ENCODE measurements at places on chromosomes 2 and 18.
A peak's percentile ranks its signal among the peaks of the same experiment; 100 is the strongest.

DNA sequence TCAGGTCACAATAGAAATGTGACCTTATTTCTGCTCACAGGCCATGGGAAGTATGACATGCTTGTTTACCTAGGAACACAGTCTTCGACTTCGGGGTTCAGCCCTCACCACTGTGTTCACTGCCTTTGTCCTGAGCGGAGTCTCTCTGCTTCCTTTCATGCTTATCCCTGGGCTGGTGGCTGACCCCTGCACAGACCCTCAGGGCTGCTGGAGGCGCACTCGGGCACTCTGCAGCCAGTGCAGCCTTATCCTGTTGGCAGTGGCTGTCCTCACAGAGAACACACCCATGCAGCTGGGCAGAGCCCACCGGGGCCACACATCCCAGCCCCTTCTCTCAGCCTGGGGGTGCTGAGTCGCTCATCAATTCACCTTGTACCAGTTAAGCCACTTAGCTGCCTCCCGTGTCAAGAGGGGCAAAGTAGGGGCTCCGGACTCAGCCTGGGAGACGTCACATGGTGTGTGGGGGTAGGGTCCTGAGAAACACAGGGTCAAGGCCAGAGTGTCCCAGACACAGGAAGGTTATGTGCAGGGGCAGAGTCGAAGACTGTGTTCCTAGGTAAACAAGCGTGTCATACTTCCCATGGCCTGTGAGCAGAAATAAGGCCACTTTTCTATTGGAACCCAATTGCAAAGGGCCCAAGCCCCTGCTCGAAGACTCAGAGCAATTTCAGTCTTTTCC, 107.5 kb downstream of the FAM210A start:
- no peak for DNase-seq

DNA sequence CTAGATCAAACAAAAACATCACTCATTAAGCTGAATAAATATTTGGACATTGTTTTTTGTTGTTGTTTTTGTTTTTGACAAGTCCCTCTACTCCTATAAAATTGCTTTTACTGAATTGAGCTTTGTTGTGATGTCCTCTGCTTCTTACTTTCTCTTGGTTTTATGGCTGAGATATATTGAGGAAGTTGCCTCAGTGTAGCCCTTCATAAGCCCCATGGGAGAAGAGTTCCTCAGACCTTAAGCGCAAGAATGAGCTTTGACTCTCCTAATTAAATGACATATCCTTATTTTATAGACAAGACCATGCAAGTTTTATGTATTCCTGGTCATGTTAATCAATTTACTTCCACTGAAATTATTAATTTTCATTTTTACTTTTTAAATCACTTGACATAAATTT, 54.9 kb downstream of the CERKL start:
- no peak for DNase-seq

DNA sequence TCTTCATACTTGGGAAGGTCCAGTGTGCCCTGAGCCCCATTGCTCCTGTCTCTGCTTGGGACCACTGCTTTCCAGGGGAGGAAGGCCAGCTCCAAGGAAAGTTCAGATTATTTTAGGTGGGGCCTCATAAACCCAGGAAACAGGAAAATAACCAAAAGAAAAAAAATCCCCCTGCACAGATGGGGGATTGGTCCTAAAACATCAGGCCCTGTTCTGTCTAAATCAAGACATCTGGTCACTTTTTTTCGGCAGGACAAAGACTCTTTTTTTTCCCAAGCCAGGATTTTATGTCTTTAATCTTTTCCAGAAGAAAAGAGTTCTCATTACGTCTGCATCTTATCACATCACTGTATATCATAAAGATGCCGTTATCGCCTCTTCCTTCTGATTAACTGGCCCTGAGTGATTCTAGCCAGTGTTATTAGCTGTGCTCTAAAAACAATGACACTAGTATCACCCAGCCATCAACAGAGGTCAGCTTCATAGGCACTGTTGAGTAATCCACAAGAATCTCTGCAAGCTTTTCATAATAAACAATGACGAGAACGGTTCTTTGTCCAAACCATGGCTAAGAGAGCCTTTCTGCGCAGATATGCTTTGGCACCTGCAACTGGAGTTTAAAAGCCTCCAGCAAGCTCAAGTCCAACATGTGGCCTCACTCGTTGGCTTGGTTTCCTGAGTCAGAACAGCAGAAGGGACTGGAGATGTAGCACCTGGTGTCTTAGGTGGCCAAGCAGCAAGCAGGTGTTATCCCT, 138.2 kb downstream of the VAPA start:
- DNase-seq, result no peak

- no peak for DNase-seq
Observed at GRCh38 chr18:12842459-12843380, 41.3 kb downstream of the PTPN2 start.

DNA sequence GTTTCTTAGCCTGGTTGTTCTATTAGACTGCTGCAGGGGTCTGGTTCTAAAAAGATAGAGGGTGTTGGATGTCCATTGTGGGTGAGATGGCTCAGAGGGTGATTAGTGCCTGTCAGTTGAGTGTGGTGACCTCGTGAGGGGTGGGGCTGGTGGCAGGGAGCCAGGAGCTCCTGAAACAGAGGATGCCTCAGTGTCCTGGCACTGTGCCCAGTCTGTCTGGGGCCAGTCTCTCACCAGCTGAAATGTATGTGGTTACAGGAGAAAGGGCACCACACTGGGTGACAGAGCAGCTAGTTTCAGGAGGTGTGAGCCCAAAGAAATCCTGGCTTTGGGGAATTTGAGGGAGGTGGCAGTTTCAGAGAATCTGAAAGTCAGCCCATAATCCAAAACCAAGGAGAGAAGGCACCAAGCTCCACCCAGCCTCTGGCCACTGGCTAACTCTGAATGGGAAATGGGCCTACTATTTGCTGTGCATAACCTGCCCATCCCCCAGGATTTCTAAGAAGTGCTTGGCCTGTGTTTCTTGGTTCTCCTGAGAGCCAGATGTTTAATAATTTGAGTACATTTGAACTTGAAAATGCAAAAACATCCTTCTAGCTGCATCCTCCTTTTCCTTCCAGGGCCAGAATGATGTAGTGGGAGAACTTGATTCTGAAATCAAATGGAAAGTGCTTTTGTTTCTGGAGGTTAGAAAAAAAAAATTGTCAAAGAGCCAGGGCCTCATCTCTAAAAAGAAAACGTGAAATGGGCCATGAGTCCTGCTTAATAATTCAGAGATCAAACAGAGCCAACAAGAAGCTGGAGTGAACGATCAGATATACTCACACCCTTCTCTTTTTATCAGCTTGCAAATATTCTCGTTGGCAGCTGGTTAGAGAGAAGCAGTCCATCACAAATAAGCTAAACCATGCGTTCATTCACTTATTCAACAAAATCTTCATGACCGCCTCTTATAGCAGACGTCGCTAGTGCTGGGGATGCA, 92.3 kb downstream of the B3GNT2 start:
- peak; percentile 37 for DNase-seq

- DNase-seq, result no peak
Observed at GRCh38 chr2:174004905-174005605, 39.9 kb upstream of the SP3 start.

GRCh38 chr2:133635131-133635530, 66.9 kb upstream of the NCKAP5 start:
- no peak for DNase-seq

DNA sequence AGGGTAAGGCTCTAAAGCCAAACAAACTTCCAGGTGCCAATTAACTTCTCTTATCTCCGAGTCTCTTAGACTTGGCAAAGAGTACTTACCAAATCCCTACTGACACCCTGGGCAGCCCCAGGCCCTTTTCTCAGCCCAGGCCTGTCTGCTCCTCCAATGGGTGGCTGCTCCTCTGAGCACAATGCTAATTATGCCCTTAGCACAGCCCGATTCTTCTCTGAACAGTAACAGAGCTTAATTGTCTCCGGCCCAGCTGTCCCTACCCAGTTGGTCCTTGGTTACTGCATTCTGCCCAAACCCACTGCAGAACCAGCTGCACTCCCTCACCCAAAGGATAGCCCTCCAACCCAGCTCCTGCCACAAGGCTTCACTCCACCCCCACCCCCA, 110.3 kb downstream of the SMAD7 start:
- no peak for DNase-seq

- no peak for DNase-seq
Observed at GRCh38 chr2:241924069-241924908, 54.8 kb downstream of the RTP5 start.

DNA sequence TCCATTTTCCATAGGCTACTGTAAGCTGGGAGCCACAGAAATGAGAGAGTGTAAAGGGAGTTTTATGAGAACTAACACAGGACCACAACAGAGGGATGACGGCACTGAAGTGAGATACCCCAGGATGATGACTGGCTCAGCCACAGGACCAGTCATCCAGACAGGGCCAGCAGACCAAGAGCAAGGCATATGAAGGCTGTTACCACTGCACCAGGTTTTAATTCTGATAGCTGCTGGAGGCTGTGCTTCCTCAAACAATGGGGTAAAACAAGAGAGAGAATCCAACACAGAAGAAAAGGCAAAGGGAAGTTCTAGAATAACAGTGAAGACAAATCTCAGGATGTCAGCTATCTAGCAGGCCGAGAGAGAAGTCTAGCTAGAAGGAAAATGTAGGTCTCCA, 94.9 kb downstream of the BCL2 start:
- DNase-seq, result no peak

GRCh38 chr2:157901325-157901724, 25.2 kb upstream of the ACVR1 start:
- no peak for DNase-seq

- no peak for DNase-seq
Observed at GRCh38 chr2:191950132-191950874, 103.4 kb upstream of the CAVIN2 start.

DNA sequence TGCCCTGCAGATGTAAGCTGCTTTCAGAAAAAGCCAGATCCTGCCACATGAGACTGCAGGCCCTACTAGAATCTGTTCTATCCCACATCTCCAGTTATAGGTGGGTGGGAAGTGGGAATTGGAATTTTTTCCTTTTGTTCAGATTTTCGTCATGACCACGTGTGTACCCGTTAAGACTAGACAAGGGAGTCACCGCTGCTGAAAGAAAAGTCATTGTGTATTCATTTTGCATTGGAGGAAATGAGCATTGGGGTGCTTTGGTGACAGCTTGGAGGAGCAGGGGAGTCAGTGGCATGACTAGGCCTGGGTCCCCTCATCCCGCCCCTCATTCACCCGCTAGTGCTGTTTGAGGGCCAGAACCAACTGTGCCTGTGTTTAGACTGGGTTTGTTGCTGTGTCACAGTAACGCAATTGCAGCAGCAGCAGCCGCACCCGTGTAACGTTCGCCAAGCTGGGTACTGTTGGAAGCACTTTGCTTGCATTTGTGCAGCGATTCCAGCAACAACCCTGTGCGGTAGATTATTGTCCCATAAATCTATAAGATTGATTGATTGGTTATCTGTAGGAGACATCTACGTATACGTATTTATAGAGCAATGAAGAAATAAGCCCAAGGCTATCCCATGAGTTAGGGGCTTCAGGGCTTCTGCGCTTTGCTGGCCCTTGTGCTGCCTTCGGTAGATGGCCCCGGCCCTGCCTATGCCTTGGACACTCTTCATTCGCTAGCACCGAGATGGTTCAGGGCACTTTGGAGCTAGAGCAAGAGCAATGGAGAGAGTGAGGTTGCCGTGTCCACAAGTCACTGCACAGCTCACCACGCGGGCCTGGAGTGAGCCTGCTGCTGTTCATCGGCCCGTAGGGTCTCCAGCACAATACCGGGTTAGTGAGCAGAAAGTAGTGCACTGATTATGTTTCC, 194.9 kb downstream of the AGAP1 start:
- no peak for DNase-seq

- no peak for DNase-seq
Observed at GRCh38 chr18:78986018-78986481, 6.4 kb downstream of the SALL3 start.

- DNase-seq, result no peak
Observed at GRCh38 chr2:158914731-158915130, 53.7 kb upstream of the TANC1 start.

- DNase-seq, result no peak
Observed at GRCh38 chr2:63614983-63615945, 26.5 kb downstream of the MDH1 start.

GRCh38 chr2:239735829-239736357, 289.2 kb downstream of the NDUFA10 start:
- no peak for DNase-seq

DNA sequence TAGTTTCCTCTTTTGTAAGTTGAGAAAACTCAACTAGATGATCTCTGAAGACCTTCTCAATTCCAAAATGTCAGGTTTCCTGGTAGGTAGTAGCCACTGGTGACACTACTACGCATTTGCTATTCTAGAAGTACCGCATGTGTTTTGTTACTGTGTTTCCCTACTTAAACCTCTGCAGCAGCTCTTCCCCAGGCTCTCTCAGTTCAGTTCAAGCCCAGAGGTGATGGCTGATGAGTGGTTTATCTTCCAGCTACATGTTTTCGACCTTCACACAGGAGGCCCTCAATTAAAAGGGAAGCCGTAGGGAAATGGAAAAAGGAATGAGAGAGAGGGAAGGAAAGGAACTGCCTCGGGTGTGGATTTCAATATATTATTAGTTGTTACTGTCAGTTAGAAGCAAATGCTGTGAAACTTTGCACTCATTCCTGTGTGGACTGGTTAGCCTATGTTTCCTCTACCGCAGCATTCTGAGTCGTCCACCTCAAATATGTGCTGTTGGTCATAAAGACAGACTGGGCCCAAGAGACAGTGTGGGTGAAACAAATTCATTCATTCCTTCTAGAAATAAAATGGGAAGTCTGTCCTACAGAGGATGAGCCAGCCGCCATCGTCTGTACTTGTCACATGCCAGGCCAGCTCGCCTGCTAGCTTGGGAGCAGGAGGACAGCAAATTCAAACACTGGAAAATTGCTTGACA, 455.2 kb upstream of the RAB12 start:
- DNase-seq, result no peak

DNA sequence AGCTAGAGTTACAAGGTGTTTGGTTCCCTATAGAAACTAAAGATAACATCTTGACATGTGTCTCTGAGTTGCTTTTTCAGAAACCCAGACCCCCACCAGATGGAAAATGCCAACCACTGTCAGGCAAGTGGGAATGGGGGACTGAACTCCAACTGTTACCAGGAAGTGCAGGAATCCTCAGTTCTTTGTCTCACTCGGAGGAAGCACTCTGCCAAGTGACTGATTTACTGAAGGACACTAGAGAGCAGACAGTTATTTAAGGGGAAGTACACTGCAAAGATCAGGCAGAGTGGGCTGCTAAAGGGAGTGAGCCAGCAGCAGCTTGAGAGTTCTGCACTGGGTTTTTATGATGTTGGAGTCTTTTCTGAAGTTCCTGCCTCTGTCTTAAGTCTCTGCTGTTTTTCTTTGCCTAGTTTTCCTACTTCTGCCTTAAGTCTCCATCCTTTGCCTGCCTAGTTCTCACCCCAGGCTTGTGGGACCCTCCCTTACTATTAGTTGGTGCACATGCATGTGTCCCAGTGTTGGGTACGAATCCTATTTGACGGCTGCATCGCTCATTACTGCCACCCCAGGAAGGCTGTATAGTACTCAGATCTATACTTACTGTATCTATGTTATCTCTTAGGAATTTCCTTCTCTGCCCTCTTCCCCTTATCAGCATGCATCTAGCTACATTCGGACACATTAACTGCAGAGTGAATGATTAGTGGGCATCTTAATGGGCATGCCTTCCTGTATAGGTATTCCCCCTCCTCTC, 97.1 kb downstream of the TEX51 start:
- DNase-seq, result no peak
